Endodermal cell (in vitro differentiated cells): ENCODE measurements at places on chromosomes 11 and 22. TPM values are rescaled to one million over a fixed set of nuclear protein-coding genes. Genes with fewer than 3 reads are reported as not detected.

DNA sequence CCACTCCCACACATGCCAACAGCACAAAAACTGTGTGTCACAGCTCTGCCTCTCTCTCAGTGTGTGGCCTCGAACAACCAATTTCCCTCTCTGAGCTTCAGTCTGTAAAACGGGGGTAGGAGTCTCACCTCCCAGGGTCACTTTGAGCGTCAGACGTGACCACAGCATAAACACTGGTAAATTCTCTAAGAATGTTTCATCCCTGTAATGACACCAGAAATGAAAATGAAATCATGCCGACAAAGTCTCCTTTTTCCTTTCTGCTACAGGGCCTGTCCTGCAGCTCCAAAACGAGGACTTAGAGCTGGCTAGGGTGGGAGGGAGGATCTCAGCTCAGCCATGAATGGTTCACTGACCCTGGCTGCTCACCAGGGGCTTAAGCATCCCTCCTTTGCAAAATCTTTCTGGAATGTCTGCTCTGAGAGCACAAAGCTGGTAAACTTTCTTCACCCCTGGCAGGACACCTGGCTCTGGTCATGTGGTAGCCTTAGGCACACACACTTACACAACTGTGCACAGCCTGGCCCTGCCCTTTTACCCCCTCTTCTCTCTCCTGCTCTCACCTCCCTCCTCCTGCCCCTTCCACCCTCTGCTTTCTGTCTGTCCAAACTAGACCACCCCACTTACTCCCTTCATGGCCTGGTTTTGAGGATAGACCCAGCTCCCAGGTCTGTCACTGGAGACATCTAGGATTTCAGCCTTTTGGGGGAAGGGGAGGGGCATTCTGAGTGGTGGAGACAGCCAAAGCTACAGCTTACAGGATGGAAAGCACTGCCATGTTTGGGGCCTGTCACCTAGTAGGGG, 12.3 kb upstream of the TSKU start:
- DNase-seq = peak; percentile 81

Gene APLNR
- 2.9 to 3.7 TPM (median 3.5 TPM) in 3 replicates for total RNA-seq

- DNase-seq = no peak
These were observed 9.6 kb downstream of the ABCG4 start for GRCh38 chr11:119158467-119158866.

Gene TUT1
- 16.0 and 17.4 TPM in 2 replicates for total RNA-seq

DNA sequence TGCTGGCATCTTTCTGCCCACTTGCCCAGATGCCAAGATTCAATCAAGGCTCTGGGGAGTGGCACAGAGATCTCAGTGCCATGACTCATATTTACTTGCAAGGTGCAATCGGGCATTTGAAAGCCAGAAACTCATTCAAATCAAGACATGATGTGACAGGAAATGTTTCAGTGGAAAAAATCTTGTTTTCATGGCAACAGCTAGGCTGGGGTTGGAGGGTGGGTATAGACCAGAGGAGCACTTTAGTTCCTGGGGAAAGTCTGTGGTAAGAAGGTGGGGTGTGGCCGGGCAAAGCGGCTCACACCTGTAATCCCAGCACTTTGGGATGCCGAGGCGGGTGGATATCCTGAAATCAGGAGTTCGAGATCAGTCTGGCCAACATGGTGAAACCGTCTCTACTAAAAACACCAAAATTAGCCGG, 1.2 kb downstream of the MAJIN start:
- no peak for DNase-seq

GRCh38 chr22:49828599-49828965, 909 bp upstream of the BRD1 start:
- no peak for DNase-seq

- no peak for DNase-seq
These were observed 53.4 kb downstream of the CD44 start for GRCh38 chr11:35192347-35192746.

DNA sequence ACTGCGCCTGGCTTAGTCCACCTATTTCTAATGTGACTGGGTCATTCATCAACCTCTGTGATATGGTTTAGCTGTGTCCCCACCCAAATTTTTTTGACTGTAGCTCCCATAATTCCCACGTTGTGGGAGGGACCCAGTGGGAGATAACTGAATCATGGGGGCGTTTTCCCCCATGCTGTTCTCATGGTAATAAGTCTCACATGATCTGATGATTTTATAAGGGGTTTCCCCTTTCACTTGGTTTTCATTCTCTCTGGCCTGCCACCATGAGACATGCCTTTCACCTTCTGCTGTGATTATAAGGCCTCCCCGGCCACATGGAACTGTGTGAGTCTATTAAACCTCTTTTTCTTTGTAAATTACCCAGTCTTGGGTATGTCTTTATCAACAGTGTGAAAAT, 8.7 kb downstream of the CENATAC start:
- DNase-seq = no peak

Gene NXPE2
- 0.11 and 0.18 TPM in 2 replicates for total RNA-seq

DNA sequence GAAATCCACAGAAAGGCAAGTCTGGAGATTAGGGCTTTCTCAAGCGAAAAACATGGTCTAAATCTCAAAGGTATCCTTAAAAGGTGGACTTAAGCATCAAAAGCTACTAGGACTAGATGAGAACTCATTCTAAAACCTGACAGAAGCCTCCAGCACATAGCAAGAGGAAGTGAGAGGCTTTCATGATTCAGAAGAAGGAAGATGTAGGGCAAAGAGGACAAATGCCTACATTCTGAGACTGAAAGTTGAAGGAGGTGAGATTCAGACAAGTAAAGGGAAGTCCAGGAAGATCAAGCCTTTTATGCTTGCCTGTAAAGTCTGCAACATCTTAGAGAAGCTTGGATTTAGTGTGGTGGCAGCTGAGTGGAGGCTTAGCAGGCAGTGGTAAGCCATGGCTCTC, 98.9 kb downstream of the PGR start:
- no peak for DNase-seq

GRCh38 chr11:35751664-35752061, 89.1 kb downstream of the TRIM44 start:
- DNase-seq = no peak

DNA sequence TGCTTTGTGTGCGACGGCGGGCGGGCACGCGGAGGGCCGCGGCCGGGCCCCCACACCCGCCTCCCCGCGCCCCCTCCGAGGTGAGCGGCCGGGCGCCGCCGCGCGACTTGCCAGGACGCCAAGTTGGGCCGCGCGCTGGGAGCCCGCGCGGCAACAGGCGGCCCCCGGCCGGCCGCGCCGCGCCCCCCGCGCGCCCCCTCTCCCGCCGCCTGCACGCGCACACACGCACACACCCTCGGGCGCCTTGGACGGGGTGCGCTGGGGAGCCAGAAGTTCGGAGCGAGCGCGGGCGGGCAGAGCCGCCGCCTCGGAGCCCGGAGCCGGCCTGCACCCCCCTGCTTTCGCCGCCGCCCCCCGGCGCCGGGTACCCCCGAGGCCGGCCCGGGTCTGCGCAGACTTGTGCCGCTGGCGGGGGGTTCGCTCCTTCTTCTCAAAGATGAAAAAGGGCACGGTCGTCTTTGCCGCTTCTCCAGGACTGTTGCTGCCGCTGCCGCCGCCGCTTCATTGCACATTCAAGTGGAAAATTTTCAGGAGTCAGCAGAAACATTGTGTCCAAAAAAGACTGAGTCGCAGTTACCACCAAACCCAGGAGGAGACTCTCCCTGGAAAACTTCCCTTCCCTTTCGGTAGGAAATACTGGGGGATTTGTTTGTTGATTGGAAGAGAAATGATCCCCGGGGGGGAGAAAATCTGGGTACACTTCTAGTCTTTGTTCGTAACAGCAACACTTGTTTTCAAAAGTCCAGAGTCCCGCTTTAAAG, 895 bp downstream of the TEAD1 start:
- DNase-seq = peak; percentile 67
